Stimulated activated CD8-positive, alpha-beta memory T cell treated with anti-CD3 and anti-CD28 coated beads, Interleukin-15, amount 100 ng/mL, for 48 hours (primary cell): ENCODE measurements at places on chromosomes 2 and 18.

DNA sequence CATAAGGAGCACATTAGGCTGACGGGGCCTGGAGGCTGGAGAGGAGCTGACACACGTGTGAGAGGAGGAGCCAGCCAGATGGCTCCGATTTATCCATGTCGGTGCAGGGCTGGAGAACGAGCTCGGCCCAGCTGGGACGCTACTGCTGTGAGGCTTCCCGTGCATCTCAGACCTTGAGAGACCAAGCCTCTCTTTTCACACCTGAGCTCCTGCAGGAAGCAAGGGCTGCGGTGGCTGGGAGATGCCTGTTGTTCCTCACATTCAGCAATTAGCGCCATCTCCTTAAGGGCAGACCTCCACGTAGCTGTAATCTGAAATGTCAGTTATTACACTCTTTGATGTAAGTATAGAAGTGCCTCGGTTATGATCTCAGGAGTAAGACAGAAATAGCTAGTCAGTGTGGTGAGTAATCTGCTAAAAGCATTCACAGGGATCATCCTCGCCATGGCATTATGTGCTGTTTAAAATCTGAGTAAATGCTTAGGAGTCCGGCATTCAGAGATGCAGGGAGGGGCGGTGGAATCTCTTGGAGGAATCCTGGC is 107.9 kb downstream of the PRKCE start:
- no peak for DNase-seq

DNA sequence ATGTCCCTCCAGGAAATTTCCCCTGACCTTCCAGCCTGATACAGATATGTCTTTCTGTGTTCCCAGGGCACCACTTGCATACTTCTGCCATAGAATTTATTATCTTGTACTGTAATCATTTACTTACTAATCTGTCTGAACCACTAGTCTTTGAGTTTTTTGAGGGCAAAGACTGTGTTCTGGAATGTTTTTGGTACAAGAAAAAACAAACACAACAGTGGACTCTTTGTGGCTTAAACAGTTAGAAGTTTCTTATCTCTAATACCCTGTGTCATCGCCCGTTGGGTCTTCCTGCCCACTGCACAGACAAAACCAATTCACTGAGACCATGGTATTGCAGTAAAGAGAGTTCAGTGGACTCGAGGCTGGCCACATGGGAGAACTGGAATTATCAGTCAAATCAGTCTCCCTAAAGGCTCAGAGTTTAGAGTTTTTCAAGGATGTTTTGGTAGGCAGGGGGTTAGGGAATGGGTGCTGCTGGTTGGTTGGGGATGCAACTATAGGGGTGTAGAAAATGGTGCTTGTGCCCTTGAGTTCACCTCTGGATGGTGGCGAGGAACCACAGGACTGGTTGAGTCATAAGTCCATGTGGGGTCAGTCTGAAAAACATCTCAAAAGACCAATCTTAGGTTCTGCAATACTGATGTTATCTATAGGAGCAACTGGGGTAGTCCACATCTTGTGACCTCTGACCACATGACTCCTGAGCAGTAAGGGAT is 20.3 kb downstream of the RALB start:
- DNase-seq = no peak

DNA sequence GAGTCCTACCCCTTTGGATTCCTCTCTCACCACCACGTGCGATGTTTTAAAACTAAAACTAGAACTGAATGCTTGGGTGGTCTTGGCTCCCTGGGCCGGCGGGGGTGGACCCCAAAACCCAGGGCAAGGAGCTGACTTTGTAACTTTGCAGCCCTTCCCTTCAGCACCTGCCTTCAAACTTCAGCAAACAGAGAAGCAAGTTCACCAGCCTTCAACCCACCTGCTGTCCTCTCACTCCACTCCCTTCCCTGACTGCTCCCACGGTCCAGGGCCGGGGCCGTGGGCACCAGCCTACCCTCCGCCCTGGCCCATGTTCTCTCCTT is 54.5 kb downstream of the COL6A3 start:
- no peak for DNase-seq

GRCh38 chr2:241074901-241075540 is 27.1 kb downstream of the MTERF4 start:
- DNase-seq = no peak

GRCh38 chr2:144516411-144516980 is 3.4 kb downstream of the ZEB2 start:
- DNase-seq = no peak

DNA sequence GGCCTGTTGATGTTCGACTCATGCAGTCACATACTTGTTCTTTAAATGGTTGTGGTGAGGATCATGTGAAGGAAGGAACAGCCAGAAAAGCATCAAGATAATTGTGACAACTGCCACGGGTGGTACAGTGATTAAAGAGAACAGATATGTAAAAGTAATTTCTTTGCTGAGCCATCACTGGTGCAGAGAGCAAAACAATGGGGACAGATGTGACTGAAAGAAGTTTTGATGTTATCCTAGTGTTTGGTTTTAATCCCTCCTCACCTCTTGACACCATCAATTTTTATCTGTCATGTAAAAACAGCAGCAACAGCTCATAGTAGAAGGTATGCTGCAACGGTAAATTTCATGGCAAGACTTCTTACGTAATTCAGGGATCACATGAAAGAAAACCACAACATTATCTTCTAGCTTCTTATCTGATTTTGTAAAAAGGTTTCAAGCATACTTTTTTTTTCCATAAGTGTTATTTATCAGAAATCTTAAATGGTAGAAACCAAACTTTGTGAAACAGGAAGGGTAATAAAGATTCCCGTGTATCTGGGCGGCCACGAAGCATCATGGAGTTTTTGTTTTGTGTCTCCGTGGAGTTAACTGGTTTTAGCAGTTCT is 65.2 kb downstream of the PLCL1 start:
- no peak for DNase-seq

DNA sequence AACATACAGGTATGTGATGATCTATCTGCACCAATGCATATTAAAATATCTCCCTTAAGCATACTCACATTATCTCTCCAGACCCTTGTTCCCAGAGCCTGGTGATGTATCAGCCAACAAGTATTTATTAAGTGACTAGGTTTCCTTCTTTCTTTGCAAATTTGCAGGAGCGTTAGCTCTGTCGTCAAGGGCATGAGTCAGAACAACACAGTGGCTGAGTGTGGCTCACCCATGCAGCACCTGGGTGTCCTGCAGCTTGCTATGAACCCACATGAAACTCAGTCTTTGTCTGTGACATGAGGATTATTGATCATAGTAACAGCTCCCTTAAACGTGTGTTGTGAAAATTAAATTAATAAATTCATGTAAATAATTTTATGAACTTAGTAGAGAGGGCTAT is 96.6 kb downstream of the PIEZO2 start:
- DNase-seq = no peak

DNA sequence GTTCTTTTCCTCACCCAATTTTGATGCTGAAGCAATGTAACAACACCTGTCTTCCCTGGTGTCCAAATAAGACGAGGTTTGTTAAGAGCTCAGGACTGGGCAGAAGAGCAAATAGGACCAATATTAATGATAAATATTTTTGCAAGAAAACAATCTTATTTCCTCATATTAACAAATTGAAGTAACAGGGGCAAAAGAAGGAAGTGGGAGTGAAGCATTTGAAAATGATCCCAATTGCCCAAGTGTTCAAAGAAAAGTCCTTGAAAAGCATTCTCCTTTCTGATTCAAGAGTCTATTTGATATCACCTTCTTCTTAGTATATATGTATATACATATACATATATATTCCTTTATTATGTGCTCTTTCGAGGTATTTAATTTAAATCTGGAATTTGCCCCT is 418.8 kb downstream of the ARHGAP15 start:
- DNase-seq = no peak

- DNase-seq = no peak
Observed at GRCh38 chr2:54577035-54577434, 120.9 kb downstream of the SPTBN1 start.

DNA sequence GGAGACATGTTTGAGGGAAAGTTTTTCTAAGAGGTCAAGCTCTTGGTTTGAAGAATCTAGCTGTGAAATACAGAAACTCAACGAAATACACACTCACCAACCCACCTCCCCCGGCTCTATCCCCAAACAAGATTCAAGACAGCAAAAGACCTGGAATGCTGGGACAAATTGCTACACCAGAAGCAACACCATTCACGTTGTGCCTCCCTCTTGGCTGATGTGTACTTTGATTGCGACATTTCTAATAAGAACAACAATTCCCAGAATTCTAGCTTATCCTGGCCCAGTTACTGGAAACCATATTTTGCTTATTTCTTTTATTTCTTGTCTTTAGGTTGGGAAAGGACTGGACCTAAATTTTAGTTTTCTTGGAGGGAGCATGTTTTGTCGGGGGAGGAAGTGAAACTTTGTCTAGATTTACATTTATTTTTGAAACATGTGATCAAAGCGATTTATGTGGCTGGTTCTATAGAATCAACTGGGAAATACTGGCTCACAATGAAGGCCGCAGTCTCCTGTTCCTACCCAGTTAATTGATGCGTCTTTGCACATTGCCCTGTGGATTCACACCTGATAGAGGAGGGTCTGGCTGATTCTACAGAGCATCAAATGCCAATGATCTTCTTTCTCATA is 29.6 kb upstream of the LPIN1 start:
- DNase-seq = no peak

DNA sequence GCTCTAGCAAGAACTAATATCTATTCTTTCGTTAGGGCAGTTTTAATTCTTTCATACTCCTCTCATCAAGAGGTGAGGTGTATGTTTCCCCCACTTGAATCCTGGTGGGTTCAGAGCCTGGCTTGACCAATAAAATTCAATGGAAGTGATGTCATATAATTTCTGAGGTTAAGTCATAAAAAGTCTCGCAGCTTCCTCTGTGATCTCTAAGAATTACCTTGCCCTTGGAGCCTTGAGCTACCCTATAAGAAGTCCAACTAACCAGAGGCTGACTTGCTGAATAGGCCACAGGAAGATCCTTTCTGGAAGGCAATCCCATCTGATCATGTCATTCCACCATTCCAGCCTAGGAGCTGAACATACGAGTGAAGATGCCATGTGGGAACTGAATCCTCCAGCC is 26.1 kb upstream of the INO80D start:
- DNase-seq = no peak

- DNase-seq = no peak
Observed at GRCh38 chr18:5972298-5972697, 77.0 kb upstream of the TMEM200C start.

- no peak for DNase-seq
Observed at GRCh38 chr2:30306522-30306921, 75.2 kb downstream of the LBH start.

GRCh38 chr18:4640349-4641012 is 185.4 kb upstream of the DLGAP1 start:
- no peak for DNase-seq

DNA sequence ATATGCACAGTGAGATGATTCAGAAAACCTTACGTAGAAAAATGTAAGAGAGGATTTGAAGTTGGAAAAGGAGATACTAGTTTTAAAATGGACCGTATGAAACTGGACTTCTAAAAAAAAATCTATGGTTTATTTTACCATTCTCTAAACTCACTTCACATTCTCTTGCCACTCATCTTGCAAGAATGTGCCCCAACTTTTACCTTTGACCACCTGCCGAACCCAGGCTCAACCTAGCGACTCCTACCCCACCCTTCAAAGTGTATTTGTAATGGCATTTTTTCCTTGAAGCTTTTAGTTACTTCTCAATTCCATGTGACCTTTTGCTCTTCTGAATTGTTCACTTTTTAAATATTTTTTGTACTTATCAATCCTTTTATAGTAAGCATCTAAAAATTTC is 160.8 kb downstream of the PHLPP1 start:
- DNase-seq = no peak

DNA sequence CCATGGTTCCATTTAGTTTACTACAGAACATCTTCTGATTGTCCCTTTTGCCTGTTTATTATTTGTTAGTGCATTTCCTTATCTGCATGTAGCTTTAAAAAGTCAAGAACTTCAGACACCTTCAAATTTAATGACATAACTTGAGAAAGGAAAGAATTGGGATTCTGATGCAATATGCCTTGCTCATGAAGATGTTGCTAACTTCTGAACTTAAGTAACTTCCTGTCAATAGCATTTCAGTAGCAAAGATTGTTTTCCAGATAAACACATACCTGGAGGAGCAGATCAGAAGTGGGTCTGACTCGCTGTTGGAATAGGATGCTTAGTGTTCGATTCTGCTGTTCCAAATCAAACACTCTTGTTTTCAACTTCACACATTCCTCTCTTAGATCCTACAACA is 190.2 kb upstream of the LYPD1 start:
- no peak for DNase-seq

DNA sequence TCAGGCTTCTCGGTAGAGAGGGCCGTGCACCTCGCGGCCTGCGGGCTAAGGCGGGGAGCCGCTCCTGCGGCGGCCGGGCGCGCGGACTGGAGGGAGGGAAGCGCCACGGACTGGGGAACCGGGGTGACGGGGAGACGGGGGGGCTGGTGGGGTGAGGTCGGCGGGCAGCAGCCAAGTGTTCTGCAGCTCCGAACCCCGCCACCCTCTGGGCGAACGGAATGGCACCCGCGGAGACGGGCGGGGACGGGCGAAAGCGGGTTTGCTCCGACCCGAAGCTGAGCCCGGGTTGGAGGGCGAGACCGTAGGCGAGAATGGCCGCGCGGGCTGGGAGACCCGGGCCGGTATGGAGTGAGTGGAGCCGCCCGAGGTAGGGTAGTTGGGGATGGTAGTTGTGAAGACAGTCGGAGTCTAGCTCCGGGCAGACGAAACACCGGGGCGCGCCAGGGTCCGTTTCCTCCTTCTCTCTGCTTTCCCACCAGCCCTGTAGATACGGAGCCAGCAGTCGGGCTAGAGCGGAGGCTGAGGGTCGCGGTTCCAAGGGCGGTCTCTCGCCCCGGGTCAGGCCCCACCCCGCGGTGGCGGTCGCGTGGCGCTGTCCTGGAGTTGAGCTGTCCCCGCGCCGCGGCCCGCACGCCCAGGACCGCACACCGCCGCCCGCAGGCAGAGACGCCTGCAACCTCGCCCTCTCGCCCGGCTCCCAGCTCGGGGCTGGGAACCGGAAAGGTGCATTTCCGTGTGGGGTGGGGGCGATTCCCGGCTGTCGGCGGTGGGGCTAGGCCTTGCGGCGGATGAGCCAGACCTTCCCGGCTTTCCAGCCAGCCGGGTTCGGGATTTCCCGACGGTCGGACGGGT is 160.3 kb upstream of the SIX2 start:
- DNase-seq = no peak

GRCh38 chr2:231223001-231223375 is 24.6 kb downstream of the ARMC9 start:
- no peak for DNase-seq

GRCh38 chr18:41624460-41624859 is 330.6 kb upstream of the PIK3C3 start:
- DNase-seq = no peak

- no peak for DNase-seq
Observed at GRCh38 chr2:120446236-120447126, 100.5 kb downstream of the INHBB start.

- DNase-seq = no peak
Observed at GRCh38 chr2:46885376-46885775, 30.2 kb downstream of the MCFD2 start.

- DNase-seq = no peak
Observed at GRCh38 chr2:232422051-232422450, 15.4 kb downstream of the ALPG start.

- no peak for DNase-seq
Observed at GRCh38 chr18:80167931-80168330, 58.9 kb downstream of the ADNP2 start.
